ENCODE measurements at places on chromosomes 16 and 17. TPM values are rescaled to one million over a fixed set of nuclear protein-coding genes. Genes with fewer than 3 reads are reported as not detected.

Gene EFCAB13
- total RNA-seq = 4.8 TPM

GRCh38 chr16:64470916-64471315 is 650.9 kb downstream of the CDH11 start:
- no peak for DNase-seq

GRCh38 chr17:49151996-49152395 is 19.4 kb downstream of the B4GALNT2 start:
- no peak for DNase-seq

GRCh38 chr16:83115491-83116232 is 488.9 kb downstream of the CDH13 start:
- no peak for DNase-seq

Gene USP31
- 11.8 TPM for total RNA-seq

- DNase-seq = no peak
These were observed 17.1 kb downstream of the GNA13 start for GRCh38 chr17:65039336-65039988.

GRCh38 chr16:82301146-82301755 is 131.2 kb upstream of the MPHOSPH6 start:
- no peak for DNase-seq

Gene C1QL1
- total RNA-seq = 0.22 TPM

DNA sequence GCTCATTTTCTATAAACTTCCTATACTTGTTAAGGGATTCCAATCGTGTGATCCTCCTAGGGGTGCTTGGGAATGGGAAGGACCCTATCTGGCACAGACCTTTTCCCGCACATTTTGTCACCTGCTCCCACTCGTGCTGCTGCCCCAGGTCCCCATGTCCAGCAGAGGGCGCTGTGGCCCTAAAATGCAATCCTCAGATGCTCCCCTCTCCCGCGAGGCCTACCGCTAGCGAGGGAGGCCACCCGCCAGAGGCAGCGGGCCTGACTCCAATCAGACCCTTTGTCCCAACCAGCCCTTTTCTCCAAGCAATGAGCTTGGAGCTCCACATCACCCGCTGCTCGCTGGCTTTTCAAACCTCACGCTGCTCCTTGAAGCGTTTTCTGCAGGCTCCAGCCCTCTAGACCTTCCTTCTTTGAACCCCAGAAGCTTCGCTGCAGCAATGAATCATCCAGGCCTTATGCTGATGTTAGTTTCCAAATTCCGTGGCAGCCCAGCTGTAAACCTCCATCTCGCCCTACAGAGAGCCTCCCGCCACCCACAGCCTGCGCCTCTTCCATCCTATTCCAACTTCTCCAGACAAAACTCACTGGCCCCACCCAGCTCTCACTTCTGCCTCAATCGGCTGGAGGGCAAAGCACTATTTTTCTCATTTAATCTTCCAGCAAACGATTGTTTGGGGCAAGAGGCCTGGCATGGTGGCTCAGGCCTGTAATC is 23.6 kb upstream of the FZD2 start:
- no peak for DNase-seq

Gene PTX4
- total RNA-seq = not detected

GRCh38 chr17:73546114-73546513 is 98.1 kb downstream of the SDK2 start:
- DNase-seq = no peak
